Adrenal gland (tissue), 19 donors: ENCODE measurements at places on chromosomes 11 and 22.
A peak's percentile ranks its signal among the peaks of the same experiment; 100 is the strongest.

GRCh38 chr11:112632866-112633505 lies 328.2 kb upstream of the NCAM1 start:
- DNase-seq, result no peak

- DNase-seq, result no peak
Measured at GRCh38 chr22:19597399-19597735, 73.2 kb upstream of the CLDN5 start.

DNA sequence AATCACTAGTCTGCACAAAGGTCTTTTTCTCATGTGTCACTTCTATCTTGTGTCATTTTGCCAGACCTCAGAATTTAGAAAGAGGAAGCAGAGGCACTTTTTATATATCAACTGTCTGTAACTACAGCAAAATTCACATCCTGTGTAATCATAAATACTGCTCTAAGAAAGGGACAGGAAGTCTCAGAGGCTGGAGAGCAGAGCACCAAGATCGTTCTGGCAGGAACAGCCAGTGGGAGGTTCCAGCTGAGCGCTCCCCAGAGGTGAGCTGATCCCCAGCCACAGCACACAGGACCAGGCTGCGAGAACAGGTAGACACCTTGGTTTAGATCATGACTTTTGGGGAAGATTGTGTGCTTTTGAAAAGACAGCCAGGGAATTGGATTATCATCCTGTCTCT lies at the start of gene MS4A7:
Gene MS4A7, plus strand, starts transcription at position 179 of the 400 bp plus-strand sequence. CDS start 4,610 bp downstream, outside the sequence.
- peak; percentile 31 for DNase-seq

- DNase-seq, result no peak
Measured at GRCh38 chr11:133041181-133041580, 491.1 kb downstream of the OPCML start.

- DNase-seq, result peak; percentile 20
Measured at GRCh38 chr11:128757235-128757711, 63.4 kb downstream of the FLI1 start.

GRCh38 chr11:6630632-6631291 lies 11.5 kb upstream of the TPP1 start:
- no peak for DNase-seq

DNA sequence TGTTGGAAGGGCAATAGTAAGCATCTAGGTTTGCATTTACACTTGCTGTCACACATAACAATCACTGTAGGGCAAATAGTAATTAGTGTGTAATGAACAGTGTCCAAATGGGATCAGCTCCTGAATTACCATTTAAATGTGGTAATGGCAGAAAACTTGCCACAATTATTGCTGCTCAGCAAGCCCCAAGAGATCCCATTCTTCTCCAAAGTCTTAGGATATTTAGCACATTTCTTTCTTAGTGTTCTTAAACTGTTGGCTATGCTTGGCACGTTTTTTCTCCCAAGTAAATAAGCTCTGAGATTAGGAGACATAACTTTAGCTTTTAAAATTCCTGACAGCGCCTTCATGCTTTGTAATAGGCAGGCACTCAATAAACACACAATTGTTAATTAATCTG lies 1037.0 kb downstream of the DLG2 start:
- no peak for DNase-seq

GRCh38 chr11:68441466-68442230 lies 18.9 kb upstream of the PPP6R3 start:
- no peak for DNase-seq

DNA sequence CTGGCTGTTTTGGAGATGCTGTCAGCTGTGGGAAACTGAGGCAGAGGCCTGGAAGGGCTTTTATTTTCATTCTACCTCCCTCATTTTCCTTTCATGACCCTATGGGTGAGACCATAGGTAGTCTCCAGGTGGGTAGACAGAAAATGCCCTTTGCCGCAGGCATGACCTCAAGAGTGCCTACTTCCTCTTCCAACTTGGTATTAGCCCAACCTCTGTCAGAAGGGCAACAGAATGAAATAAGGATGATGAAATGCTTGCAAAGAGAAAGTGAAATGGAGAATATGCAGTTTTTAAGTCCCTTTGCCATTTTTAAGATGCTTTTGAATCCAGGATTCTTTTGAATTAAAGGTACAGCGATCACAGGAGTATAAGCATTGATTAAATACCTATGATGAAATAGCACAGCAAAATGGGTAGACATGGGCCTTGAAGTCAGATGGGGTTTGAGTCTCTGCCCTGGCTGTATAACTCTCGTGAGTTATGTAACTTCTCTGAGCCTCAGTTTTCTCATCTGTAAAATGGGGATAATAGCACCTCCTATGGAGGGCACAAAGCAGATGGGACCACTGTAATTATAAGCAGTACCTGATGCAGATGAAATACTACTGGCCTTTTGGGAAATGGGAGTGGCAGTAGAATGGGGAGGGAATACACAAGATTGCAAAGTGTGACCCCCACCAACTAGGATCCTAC lies 3.7 kb downstream of the ASPHD2 start:
- peak; percentile 35 for DNase-seq

- DNase-seq, result no peak
Measured at GRCh38 chr11:32032478-32032877, 58.4 kb upstream of the RCN1 start.

- no peak for DNase-seq
Measured at GRCh38 chr11:68796801-68797200, 44.9 kb downstream of the CPT1A start.

DNA sequence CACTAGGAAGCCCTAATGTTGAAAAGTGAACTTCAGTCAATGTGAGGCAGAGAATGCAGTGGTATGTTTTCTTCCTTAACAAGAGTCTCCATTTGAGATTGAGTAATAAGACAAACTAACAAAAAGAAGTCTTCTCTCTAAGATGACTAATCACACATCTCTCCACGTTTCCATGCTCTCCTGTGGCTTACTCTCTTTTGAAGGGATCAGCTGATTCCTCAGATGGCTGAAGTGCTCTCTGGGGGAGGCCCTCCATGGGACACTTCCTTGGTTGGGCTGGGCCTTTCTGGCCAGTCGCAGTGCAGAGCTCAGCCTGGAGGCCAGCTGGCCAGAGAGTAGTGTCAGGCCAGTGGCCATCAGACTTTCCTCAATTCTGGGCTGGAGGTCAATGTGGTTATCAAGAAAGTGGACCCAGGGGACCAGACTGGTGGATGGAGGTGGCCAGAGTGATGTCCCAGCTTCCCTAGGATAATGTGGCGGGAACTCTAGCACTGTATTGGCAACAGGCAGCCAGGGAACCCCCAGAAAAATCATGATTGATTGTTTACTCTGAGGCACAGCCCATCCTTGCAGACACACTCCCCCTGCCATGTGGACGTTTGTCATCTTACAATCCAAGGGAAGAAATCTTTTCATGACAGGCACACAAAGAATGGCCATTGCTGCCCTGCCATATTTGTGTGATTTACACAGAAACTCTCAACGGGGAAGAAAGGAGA lies 14.5 kb downstream of the CSRP3 start:
- no peak for DNase-seq

GRCh38 chr11:59141673-59142460 lies 789 bp upstream of the FAM111A start:
- no peak for DNase-seq

DNA sequence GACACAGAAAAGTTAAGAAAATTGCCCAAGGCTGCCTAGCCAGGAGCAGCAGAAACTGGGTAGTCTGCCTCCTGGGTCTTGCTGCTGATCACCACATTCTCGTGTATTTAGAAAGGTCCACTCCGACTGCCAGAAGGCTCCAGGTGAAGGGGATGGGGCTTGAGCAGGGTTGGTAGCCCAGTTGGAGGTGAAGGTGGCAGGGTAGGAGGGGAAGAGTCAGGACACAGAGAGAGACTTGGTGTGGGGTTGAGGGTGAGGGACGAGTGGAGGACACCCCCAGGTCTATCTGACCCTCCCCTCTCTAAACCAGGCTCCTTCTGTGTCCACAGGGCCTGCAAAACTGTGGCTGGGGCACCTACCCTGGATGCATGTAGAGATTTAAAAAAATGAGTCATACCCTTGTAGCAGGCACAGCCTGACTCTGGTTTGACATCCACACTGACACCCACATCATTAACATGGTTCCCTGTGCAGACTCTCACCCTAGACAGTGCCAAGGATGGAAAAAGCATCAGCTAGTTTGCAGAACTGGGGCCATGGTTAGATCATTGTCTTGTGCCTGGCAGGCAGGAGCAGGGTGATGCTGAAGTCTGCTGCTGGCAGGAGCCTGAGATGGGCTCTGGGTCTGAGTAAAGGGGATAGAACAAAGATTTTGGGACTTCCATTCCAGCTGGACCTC lies 273.2 kb downstream of the TENM4 start:
- DNase-seq, result no peak

- no peak for DNase-seq
Measured at GRCh38 chr11:75238595-75239440, 1.8 kb upstream of the TPBGL start.

DNA sequence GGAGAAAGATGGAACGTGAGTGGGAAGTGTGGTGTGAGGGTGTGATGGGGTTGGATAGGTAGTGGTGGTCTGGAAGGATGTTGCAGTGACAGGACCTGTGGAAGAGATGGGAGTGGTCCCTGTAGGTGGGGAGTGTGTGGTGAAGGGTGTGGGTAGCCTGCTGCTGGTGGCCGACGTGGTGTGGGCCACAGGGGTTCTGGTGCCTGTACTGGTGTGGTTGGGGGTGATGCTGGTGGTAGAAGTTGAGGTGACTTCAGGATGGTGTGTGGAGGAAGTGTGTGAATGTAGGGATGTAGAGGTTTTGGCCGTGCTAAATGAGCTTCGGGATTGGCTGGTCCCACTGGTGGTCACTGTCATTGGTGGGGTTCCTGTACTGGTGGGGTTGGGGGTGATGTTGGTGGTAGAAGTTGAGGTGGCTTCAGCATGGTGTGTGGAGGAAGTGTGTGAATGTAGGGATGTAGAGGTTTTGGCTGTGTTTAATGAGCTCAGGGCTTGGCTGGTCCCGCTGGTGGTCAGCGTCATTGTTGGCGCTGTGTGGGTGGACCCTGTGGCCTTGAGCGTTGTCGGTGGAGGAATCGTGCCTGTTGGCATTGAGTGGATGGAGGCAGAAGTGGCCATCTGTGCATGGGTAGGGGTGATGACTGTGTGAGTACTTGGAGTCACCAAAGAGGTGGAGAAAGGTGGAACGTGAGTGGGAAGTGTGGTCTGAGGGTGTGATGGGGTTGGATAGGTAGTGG lies 19.1 kb downstream of the MUC6 start:
- no peak for DNase-seq

GRCh38 chr11:10327254-10327653 lies 22.4 kb downstream of the ADM start:
- DNase-seq, result no peak

- no peak for DNase-seq
Measured at GRCh38 chr11:67469508-67469811, 409 bp upstream of the TMEM134 start.

- DNase-seq, result no peak
Measured at GRCh38 chr11:107669191-107669740, 42.6 kb downstream of the SLN start.

- no peak for DNase-seq
Measured at GRCh38 chr11:85673393-85673792, 8.5 kb upstream of the CREBZF start.

DNA sequence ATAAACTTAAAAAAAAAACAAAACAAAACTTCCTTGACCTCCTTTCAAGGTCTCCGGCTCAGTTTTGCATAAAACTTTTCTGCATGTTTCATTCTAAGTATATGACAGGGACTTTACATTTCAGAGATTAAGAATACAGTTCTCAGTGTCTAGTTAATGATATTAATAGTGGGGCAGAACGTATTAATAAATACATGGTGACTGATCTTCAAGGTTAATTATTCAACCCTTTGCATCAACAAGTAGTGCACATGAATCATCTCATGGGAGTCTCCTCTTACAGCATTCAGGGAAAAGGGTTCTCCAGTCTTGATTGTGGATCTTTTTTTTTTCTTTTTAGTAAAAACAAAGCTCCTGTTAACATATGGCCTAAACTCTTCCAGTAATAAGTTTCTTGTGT lies 146.8 kb downstream of the KIRREL3 start:
- no peak for DNase-seq

DNA sequence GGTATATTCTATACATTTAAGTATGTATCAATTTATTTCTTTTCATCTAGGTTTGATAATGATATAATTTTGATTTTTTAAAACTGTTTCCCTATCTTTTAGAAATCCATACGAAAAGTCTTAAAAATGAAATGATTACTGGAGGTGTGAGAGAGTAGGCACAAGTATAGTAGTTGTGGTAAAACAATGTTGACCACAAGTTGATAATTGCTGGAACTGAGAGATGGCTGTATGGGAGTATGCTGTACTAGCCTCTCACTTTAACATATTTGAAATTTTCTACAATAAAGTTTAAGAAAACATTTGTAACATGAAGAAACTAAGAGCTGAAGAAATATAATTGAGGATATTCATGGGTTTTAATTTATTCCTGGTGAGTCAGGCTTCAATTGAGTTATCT lies 30.0 kb downstream of the FSHB start:
- DNase-seq, result no peak

GRCh38 chr22:45320357-45320976 lies 10.7 kb downstream of the FAM118A start:
- DNase-seq, result no peak

DNA sequence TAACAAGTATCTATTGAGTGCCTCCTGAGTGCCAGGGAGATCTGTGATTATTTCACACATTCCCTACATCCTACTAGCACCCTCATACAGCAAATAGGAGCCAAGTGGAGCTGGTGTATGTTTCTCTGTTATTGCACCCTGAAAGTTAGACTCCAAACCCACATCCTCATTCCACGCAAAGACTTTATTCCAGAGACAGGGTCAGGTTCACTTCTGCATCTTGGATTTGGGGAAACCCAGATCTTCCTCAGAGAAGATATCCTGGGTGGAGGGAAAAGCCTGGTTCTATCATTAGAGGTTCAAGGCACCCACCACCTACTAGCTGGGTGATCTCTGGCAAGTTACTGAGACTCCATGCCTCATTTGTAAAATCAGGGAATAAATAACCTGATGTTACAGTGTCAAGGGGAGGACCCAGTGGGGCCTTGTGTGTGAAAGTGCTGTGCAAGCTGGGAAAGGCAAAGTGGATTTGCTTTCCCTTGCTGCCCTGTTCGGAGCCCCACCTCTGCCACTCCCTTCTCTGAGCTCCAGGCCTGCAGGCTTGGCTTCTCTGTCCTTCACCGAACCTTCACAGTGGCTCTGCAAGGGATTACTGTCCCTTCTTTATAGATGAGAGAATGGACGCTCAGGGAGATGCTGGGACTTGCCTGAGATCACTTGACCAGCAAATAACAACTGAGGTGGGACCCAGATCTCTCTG lies 991 bp upstream of the SLCO2B1 start:
- DNase-seq, result no peak

GRCh38 chr11:2128130-2128510 lies 11.1 kb downstream of the IGF2 start:
- DNase-seq, result no peak
